ENCODE measurements at places on chromosomes 5 and 9. TPM values are rescaled to one million over a fixed set of nuclear protein-coding genes. Genes with fewer than 3 reads are reported as not detected.

Gene FOXD4L4
- polyA plus RNA-seq: 0.08 TPM

GRCh38 chr5:109373932-109374331 lies 35.8 kb downstream of the PJA2 start:
- DNase-seq: no peak

Gene DBH
- 0.08 TPM for polyA plus RNA-seq

Gene OCLN
- 19.7 TPM for polyA plus RNA-seq

Gene PKN3
- polyA plus RNA-seq: 8.6 TPM

Gene LECT2
- polyA plus RNA-seq: not detected

DNA sequence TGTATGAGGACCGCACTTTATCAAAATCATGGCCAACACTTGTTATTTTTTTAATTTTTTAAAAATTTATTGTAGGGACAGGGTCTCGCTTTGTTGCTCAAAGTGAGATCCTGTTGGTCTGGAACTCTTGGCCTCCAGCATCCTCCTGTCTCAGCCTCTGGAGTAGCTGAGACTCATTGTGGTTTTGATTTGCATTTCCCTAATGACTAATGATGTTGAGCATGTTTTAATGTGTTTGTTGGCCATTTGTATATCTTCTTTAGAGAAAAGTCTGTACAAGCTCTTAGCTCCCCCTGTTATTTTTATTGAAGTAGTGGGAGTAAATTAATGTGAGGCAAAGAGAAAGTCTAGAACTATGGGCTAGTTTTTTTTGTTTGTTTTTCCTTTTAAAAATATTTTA lies 1.6 kb upstream of the RPS6 start:
- DNase-seq: no peak

Gene PSMD5
- 14.9 TPM for polyA plus RNA-seq

- DNase-seq: no peak
Observed at GRCh38 chr5:154165886-154166285, 24.6 kb upstream of the GALNT10 start.

Gene LIX1
- not detected for polyA plus RNA-seq
